ENCODE measurements at places on chromosomes 1 and 21.

DNA sequence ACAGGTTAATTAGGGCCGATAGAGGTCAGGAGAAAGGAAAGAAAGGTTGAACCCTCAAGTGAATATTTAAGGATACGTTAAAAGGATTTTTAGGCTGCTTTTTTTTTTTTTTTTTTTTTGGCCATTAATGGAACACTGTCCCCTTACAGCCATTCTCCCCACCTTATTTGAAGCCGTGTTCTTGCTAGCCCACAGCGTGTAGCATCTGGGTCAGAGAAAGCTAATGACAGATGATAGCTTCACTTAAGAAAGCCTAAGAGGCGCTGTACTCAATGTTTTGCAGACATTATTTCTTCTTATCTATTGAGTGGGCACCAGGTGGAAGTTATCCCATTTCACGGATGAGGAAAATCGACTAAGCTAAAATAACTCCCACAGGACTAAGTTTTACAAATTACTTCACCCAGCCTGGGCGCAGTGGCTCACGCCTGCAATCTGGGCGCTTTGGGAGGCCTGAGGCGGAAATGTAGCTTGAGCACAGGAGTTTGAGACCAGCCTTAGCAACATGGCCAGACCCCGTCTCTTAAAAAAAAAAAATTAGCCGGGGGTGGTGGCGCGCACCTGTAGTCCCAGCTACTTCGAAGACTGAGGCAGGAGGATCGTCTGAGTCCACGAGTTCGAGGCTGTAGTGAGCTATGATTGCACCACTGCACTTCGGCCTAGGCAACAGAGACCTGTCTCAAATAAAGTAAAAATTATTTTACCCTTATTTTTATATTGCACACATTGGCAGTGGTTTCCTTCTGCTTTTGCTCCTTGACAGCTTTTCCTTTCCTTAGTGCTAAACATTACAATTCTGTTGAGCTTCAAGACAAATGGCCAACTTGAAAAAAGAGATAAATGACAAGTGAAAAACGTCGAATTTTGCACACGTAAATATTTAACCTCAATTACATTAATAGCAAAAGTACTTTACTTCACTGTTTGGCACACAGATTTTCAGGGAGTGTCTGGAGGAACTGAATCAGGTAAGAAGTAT lies 1.1 kb upstream of the PHTF1 start:
- DNase-seq = no peak

- DNase-seq = no peak
These were observed 6.2 kb downstream of the WDR64 start for GRCh38 chr1:241658081-241658793.

- DNase-seq = no peak
These were observed 30.4 kb upstream of the LBR start for GRCh38 chr1:225458222-225458631.

DNA sequence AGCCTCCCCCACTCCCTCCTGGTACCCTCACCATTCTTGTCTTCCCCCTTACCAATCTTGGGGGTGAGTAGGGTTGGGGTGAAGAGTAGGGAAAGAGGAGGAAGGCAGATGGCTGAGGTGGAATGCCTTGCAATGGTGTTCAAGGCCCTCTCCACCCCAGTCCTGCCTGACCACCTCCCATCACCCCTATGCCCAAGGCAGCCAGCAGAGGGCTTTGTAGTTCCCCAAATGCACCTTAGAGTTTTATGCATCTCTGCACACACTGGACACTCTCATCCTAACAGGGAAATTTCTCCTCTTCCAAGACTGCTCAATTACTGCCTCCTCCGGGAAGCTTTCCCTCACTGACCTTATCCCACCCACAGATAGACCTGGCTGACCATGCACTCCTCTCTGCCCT lies 15.4 kb downstream of the KIF17 start:
- no peak for DNase-seq

DNA sequence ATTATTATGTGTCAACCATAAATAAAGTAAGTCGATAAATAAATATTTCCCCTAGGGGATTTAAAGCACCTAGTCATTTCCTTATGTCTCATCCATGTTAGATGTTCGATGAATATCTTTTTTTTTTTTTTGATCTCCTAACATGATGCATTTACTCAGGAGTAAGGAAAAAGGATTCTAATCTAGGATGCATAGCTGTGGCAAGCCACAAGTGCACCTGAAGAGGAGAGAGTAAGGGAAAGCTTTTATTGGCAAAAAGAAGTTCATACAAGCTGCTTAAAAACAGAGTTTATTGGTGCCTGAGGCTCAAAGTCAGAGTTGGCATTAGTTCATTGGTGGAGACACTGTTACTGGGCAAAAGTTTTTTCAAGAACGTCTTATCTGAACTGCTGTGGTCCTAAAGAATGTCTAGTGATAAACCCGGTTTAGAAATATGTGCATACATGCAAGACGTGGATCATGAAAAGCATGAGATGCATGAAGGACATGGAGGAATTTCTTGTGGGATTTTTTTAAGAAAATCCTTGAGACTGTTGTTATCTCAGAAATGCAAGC lies 51.7 kb downstream of the SWT1 start:
- DNase-seq = no peak

- no peak for DNase-seq
These were observed 53.6 kb downstream of the RHBG start for GRCh38 chr1:156422602-156423091.

DNA sequence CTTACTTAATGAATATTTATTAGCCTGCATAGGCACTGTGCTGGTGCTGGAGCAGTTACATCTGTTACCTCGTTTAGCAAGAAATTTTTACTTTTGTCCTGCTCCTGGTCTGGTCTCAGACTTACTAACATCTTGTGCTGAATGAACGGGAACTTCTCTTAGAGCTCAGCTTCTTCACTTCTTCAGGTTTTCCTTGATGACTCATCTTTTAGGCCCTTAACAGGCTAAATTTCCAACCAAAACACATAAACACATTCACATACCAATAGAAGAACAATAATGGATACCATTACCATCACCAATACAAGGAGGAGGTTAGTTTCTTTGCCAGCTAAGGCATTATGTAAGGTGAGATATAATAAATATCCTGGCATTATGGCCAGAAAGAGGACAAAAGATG lies 68.9 kb downstream of the IFI44 start:
- no peak for DNase-seq

- no peak for DNase-seq
These were observed 8.4 kb upstream of the SLC19A1 start for GRCh38 chr21:45550522-45551210.

DNA sequence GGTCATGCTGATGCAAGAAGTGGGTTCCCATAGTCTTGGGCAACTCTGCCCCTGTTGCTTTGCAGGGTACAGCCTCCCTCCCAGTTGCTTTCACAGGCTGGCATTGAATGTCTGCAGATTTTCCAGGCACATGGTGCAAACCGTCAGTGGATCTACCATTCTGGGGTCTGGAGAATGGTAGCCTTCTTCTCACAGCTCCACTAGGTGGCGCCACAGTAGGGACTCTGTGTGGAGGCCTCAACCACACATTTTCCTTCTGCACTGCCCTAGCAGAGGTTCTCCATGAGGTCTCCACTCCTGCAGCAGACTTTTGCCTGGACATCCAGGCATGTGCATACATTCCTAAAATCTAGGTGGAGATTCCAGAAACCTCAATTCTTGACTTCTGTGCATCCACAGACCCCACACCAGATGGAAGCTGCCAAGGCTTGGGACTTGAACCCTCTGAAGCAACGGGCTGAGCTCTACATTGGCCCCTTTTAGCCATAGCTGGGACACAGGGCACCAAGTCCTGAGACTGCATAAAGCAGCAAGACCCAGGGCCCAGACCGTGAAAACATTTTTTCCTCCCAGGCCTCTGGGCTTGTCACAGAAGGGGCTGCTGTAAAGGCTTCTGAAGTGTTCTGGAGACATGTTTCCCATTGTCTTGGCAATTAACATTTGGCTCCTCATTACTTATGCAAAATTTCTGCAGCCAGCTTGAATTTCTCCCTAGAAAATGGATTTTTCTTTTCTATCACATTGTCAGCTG lies 466.2 kb upstream of the PBX1 start:
- DNase-seq = no peak

DNA sequence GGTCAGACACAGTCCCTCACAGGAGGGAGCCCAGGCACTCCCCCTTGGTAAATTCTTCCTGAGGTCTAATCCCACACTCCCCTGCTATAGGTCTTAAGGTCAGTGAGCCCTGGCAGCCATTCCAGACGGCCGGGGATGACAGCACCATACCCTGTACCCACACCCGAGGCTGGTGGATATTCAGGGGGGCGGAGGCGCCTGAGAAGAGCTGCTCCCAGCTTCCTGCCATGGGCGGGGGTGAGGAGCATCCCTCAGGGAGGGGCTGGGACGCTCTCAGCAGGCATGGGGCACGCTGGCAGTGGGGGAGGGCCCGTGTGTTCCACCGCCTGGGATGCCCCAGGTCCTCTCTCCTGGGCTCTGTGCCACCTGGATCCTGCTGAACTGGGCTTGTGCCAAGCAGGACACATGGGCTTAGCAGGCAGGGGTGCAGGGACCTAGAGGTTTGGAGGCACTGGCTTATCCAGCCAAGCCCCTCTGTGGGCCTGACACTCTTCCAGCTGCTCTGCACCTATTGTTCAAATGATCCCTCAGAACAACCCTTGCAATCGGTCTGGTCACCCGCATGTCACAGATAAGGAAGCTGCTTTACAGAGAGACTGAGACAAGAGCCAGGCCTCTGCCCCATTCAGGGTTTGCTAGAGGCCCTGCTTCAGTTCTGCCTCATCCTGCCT lies 5.7 kb upstream of the ADGRB2 start:
- no peak for DNase-seq

DNA sequence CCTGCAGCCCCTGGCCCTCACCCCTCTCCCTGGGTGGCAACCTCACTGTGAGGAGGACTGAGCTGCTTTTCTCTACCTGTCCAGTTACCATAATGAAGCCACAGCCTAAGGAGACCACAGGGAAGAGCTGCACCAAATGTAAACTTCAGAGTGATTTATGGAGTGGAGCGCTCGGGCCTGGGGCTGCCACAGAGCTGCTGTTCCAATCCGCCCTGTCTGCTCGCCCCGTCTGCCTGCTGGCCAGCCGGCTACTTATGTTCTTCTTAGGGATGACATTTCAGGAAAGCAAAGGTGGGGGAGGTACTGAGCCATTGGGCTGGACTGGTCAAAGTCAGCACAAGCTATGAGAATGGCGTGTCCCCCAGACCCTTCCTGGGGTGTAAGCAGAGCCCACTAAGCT lies 17.9 kb downstream of the SYT6 start:
- no peak for DNase-seq

DNA sequence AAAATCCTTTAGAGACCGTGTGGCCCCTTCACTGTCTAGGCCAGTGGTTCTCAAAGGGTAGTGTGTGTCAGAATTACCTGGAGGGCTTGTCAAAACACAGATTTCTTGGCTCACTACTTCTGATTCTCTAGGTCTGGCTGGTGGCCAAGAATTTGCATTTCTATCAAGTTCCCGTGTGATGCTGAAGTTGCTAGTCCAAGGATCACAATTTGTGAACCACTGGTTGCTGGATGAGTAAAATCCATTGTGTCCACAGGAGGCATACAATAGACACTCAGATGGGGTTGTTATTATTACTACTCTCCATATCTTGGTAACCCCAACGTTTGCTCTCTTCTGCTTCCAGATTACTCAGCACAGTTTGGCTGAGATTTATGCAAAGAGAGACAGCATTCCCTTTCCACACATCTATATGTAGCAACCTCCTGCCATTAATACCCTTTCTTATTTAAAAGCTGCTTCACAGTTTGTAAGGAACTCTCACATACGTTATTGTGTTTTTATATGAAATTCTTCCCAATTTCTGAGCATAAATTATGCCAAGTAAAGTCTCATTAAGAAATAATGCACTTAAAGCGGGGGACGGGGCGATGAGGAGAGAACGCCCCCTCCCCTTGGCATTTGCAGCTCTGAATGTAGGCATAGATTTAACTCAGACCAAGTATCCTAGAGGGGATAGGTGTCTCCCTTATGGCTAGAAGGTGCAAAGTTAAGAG lies 720 bp upstream of the TMCC2 start:
- DNase-seq = no peak

- no peak for DNase-seq
These were observed 207.2 kb downstream of the ZC3H11B start for GRCh38 chr1:219405531-219406331.

DNA sequence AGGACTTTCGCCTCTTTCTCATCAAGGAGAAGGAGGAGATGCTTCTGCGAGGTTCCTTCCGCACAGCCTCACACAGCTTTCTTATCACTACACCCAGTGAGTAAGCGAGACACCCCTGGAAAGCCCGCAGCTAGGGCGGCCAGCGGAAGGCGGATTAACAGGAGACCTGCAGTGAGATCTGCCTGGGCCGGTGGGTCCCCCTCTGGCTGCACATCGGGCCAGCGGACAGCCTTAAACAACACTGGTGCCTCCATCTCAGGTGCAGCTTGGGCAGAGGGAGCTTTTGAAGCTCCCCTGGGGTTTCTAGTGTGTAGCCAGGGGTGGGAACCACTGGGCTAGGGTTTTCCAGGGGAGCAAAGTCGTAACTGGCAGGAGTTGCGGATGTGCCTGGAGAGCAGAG lies 17.5 kb upstream of the MTARC1 start:
- no peak for DNase-seq

- DNase-seq = no peak
These were observed 4.0 kb upstream of the ST6GALNAC3 start for GRCh38 chr1:76070538-76070937.

- DNase-seq = no peak
These were observed 232.7 kb downstream of the KCNJ6 start for GRCh38 chr21:37683396-37684114.

- DNase-seq = no peak
These were observed 27.3 kb upstream of the EDEM3 start for GRCh38 chr1:184781941-184782340.

DNA sequence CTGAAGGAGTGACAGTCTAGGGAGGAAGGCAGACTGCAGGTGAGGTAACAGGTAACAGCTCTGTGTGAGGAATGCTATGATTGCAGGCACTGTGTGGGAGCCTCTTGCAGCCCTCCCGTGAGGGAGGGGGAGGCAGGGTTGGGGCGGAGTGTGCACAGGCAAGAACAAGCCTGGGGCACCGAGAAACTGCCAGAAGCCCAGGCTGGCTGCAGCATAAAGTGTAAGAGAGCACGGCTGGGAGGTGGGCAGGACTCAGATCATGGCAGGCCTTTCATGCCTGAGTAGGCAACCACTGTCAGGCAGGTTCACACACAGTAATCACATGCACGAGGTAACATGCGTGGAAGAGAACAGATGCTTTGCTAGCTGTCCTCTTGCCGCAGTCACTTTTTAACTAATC lies 11.3 kb upstream of the RHEX start:
- no peak for DNase-seq

Measured in stimulated activated CD4-positive, alpha-beta T cell treated with anti-CD3 and anti-CD28 coated beads, Interleukin-12 subunit alpha, Interleukin-12 subunit beta, amount 100 ng/mL, for 24 hours (primary cell).